Mesangial cell (primary cell): ENCODE measurements at places on chromosomes 16 and 17. TPM values are rescaled to one million over a fixed set of nuclear protein-coding genes. Genes with fewer than 3 reads are reported as not detected.

The AOC2 gene
- 0.65 and 0.89 TPM in 2 replicates for total RNA-seq

The CHST5 gene
- total RNA-seq, result not detected in 2 replicates

The PPY gene
- total RNA-seq, result not detected in 2 replicates

The SGSM2 gene
- total RNA-seq, result 33.7 and 74.5 TPM in 2 replicates

The CMTM2 gene
- total RNA-seq, result 0.13 and 1.3 TPM in 2 replicates

The ALOX15B gene
- under 0.01 TPM in 2 replicates for total RNA-seq
